ENCODE measurements at places on chromosomes 4 and X. TPM values are rescaled to one million over a fixed set of nuclear protein-coding genes. Genes with fewer than 3 reads are reported as not detected.

Gene CLNK
- not detected for total RNA-seq

Gene DDIT4L
- 4.4 TPM for total RNA-seq

GRCh38 chr4:4655011-4655410 lies 113.2 kb upstream of the STX18 start:
- H3K4me3 ChIP-seq = no peak overlapping the region
- no peaks in the 10 kb centered on the region for H3K4me1 ChIP-seq
- DNase-seq = no peak
- no peak overlapping the region for H3K27ac ChIP-seq

- H3K4me3 ChIP-seq = no peak overlapping the region
- no peaks in the 10 kb centered on the region for H3K36me3 ChIP-seq
- H3K27ac ChIP-seq = no peak overlapping the region
- no peaks in the 10 kb centered on the region for H3K4me1 ChIP-seq
- no peak for DNase-seq
These were observed 504 bp downstream of the PRRG3 start for GRCh38 chrX:151695583-151696340.

- DNase-seq = no peak
- no peak overlapping the region for H3K27ac ChIP-seq
- no peak overlapping the region for H3K4me3 ChIP-seq
These were observed 20.0 kb downstream of the ZBTB33 start for GRCh38 chrX:120270567-120270966.

Data from hepatocyte (in vitro differentiated cells).